ENCODE measurements at places on chromosomes 7 and 10.

DNA sequence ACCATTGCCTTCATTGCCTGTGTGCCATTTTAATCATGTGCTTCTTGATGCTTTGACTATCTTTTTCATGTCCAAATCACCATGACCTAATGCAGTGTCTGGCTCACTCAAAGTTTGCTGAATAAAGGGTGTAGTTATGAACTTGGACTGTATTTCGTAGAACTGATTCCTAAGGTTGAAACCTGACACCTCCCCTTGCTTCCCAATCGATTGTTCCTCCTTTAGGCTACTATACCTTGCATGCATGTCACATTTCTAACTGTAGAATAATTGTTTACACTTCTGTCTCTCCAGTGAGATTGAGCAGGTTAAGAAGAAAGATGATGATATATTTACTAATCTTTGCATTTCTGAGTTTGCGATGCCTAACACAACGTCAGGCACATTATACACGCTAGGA, 41.0 kb upstream of the CDK1 start:
- no peak for DNase-seq

DNA sequence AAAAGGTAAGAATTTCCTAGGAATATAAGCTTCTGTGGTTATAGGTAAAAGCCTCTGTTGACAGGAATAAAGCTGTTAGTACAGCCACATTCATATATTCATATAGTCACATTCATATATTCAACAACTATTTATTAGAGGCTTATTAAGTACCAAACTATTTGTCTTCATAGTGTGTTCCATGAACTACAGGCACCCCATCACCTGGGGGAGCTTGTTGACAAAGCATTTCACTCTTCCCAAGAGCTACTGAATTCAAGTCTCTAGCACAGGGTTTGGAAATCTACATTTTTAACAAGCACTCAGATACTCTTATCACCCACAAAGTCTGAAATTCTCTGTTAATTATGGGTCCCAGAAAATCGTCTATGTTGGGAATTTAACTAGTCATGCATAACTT, 110.6 kb downstream of the RNLS start:
- DNase-seq: no peak

DNA sequence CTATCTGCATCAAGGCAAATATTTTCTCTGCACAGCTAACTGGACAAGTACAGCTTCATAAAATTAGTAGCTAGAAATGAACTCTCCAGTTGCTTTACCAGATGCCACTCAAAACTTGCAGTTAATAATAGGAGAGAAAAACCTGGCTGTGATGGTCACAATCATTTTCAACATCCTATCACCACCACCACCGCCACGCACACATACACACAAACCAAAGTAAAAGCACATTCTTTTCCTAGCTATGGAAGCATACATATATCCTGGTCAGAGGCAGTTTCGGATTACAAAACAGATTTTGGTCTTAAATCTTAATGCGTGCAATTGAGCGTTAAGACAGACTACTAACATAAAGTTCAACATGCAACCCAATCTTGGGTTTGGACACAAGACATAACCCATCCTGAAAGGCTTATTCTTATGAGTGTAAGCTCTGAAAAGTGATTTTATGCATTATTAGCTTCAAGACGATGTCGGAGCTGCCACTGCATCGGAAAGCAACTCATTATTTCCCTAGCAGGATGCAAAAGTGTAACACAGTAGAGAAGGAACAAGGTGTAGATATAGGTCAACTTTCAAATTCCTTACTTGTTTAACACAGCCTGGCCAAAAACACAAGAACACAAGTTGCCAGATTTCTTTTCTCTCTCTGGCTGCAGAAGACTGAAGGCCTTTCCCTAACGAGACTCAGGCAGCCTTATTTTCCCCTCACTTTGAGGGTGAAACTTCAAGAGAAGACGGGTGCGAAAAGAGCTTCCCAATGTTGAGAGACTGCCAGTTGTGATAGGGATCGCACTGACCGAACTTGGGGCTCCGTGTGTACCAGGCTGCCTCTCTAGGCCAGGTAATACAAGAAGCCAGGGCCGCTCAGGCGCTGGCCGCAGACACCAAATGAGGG, 1.2 kb downstream of the CACUL1 start:
- DNase-seq: no peak

GRCh38 chr10:120460776-120461175, 3.7 kb downstream of the PLPP4 start:
- no peak for DNase-seq

- DNase-seq: no peak
Measured at GRCh38 chr10:23001901-23002516, 74.2 kb downstream of the ARMC3 start.

DNA sequence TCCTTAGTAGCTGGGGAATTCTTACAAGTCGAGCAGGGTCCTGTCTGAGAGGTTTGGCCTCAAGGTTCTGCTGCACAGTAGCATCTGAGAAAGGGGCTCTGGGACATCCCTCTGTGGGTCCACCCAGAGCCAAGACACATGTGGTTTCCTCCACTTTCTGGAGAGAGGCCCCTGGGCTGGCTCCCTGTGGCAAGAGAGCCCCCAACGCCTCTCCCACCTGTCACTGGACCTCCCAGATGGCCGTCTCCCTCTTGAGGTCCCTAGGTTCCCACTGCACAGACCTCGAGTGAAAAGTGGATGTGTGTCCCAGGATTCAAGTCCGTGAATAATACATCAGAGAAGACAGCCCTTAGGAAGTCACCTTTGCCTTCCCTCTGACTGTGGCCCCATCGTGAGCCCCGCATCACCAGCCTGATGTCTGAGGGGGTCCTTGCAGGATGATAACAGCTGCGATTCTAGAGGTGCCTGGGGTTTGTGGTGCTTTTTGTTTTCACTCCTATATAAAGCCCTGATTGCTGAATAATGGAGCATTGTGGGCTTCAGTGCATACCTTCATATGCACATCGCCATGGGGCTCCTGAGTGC, 319.0 kb downstream of the GLRX3 start:
- no peak for DNase-seq

- no peak for DNase-seq
Measured at GRCh38 chr7:84812021-84812420, 374.8 kb downstream of the SEMA3D start.

DNA sequence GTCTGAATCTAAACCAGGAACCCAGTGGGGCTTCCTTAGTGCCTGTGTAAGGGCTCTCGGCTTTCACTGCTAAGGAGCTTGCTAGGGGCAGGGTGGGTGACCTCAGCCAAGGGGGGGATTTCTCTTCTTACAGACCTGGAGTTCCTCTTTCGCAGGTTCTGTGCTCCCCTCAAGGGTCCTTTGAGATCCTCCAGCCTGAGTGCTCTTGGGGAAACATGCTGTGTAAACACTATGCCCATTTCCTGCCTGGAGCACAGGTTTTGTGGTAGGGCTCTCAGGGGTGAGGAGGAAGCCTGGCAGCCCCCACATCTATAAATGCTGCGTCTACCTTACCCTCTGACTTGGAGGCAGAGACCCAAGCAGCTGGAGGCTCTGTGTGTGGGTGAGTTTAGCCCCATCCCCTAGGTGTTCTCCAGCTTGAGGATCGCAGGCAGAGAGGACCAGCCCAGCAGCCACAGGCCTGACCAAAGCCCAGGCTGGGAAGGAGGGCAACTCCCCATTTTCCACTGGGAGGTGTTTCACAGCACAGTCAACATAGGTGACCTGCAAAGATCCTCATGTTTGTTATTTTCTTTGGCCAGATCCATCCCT, at the start of gene SFTPA1:
SFTPA1 (plus strand) TSS at position 339 of the 591 bp plus-strand sequence. CDS start 887 bp downstream, outside the sequence.
- no peak for DNase-seq

GRCh38 chr10:72875250-72876055, 18.1 kb upstream of the OIT3 start:
- peak; percentile 22 for DNase-seq

DNA sequence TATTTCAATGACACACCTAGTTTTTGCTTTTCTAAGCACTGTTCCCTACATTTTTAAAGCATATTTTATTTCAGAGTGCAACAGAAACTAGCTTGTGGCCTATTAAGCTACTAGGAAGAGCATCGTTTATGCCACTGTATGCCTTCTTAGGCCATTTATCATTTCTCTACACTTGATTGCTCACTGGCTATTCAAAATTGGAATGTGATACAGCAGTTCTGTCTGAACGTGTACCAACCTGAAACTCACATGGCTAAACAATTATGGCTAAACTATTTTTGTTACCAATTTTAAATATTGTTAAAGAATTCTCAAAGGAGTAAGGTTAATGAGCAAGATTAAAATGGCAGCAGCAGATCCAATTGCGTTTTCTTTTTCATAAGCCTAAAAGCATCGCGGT, 105.2 kb downstream of the GSAP start:
- no peak for DNase-seq

GRCh38 chr7:107326061-107326460, 143.8 kb upstream of the GPR22 start:
- no peak for DNase-seq

DNA sequence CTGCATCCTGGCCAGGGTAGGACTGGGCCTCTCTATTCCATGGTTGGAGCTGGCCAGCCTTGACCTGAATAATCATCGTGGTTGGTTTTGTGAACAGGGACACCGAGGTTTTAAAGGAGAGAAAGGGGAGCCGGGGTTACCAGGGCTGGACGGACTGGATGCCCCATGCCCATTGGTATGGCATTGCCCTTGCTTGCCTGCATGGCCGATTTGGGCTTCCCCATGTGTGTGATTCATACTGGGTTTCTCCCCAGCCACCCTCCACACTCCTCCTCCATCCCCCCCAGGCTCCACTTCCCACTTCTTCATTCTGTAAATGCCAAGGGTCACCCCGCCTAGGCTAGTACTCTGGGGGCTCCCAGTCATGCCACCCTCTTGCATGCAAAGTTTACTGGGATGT, 98.8 kb upstream of the MACROH2A2 start:
- no peak for DNase-seq
